ENCODE measurements at places on chromosomes 13 and 19.

DNA sequence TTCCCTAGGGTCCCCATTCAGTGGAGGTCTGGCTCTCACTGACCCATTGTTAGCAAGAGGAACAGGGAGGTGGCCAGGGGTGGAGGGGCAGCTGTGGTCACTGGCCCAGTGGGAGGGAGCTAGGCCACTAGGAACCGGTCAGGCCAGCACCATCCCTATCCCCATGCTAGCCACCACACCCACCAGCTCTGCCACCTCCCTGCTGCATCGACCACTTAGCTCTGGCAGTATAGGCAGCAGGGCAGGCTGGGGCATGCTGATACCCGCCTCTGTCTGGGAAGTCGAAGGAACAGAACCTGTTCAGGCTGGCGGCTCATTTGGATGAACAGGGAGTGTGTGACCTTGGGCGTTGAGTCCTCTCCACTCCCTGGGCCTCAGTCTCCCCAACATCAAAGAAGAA is 4.7 kb downstream of the PPP1R13L start:
- no peak for DNase-seq

- DNase-seq = no peak
Observed at GRCh38 chr19:51440846-51441409, 17.3 kb downstream of the SIGLEC8 start.

GRCh38 chr13:44270150-44270549 is 103.5 kb upstream of the SERP2 start:
- no peak for DNase-seq

DNA sequence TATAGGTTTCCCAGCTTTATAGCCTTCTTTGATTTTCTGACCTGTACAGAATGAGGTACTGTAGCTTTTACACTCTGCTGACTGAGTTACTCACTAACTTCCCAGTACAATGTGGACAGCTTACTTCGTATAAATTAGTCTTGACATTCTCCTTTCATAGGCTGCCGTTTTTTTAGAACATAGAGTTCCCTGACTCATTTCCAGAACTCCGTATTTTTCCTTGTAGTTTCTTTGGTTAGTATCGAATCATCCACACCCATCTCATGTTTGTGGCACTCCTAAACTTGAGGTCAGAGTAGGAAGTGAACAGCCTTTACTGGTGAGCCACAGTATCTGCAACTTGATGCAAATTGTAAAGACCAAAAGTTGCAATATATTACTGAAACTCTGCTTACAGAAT is 303.9 kb downstream of the SLITRK5 start:
- no peak for DNase-seq

DNA sequence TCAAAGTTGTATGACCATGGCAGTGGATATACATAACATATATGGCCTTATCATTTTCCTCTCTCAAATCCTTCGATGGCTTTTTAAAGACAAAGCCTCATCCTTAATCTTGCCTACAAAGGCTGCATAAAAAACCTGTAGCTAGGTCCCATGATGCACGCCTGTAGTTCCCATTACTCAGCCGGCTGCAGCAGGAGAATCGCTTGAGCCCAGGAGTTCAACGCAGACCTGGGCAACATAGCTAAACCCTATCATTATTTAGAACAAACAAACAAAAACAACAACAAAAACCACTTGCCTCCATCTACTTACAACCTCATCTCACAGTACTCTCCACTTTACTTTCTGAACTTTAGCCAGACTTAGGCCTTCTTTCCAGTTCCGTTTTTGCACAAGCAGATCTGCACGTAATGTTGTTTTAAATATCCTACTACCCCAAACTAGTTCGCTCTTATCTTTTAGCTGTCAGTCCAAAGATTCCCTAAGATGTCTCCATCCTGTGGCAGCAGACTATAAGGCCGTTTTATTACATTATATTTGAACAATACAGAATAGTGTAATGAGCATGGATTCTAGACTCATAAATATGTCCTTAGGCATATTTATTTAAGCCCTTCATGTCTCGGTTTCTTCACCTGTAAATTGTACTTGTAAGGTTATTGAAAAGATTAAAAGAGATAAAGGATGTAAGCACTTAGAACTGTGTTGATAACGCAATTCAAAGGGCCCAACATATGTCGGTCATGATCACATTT is 969 bp upstream of the POMP start:
- no peak for DNase-seq
